Endodermal cell (in vitro differentiated cells): ENCODE measurements at places on chromosomes 1 and 21.

- DNase-seq: no peak
Observed at GRCh38 chr1:114108751-114109255, 44.9 kb downstream of the SYT6 start.

GRCh38 chr1:30756545-30757351, 826 bp downstream of the LAPTM5 start:
- no peak for DNase-seq

- DNase-seq: no peak
Observed at GRCh38 chr1:56057466-56058405, 521.6 kb downstream of the PLPP3 start.

GRCh38 chr21:32455548-32455947, 43.0 kb downstream of the EVA1C start:
- DNase-seq: no peak

DNA sequence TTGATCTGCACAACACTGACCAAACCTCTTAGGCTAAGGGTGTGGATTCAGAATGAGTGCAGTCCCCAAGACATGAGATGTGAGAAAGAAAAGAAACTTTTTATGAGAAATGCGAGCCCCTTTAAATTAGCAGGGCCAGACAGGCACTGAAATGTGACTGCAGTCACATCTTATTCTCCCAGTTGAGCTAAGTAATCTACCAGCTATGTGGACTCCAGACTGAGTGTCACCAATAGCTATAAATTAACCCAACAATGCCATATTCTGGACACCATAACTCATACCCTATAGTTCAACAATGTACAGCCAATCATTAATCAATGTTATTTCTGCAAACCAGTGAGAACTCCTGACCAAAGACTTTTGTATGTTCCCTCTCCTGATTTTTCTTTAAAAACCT, 153.2 kb downstream of the COQ8A start:
- DNase-seq: no peak

DNA sequence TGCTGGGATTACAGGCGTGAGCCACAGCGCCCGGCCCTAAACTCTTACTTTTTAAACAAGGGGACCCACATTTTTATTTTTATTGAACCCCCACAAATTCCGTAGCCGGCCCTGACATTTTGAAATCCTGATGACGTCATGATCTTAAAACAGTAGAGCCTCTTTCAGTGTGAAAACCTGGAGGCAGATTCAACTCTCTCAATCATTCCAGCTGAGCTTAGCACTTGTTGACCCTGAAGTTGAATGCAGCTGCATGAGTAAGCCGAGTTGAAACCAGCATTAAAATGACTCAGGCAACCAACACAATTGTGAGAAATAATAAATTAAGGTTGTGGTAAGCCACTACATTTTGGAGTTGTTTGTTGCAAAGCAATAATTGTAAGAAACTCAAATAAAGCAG, 93.9 kb upstream of the ADGRL4 start:
- no peak for DNase-seq
